ENCODE measurements at places on chromosomes 16 and 17.
A peak's percentile ranks its signal among the peaks of the same experiment; 100 is the strongest.

GRCh38 chr16:25157271-25157875 lies 45.8 kb downstream of the LCMT1 start:
- no peak for DNase-seq

DNA sequence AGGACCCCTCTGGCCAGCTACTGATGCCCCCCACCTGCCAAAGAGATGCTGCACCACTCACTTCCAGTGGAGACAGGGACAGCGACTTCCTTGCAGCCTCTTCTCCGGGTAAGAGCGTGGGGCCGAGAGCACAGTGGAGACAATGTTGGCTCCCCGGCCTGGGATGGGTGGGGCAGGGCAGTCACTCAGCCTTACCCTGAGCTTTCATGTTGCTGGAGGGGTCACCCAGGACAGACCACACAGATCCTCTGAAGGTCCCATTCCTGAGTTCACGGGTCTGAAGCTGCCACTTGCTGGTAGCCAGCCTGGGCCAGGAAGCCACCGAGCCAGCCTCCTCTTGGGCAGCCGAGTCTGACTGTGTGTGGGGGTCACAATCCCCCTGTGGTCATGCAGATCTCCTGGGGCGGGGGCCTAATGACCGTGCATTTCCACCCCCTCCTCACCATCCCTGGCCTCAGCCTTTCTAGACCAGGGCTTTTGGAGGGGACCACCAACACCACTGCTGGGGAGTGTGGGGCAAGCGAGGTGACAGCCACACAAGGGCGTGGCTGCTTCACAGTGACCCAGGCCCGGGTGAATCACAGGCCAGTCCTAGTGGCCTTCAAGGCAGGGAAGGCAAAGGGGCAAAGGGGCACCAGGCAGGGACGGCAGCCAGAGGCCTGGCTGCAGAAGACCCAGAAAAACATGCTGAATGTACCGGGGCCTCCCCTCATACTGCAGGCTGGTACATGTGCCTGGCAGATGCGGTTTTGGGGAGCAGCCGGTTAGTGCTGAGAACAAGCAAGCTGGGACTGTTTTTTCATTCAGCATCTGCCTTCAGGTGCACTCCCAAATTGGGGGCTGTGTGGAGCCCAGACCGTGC lies 10.4 kb downstream of the TAF1C start:
- DNase-seq, result no peak

DNA sequence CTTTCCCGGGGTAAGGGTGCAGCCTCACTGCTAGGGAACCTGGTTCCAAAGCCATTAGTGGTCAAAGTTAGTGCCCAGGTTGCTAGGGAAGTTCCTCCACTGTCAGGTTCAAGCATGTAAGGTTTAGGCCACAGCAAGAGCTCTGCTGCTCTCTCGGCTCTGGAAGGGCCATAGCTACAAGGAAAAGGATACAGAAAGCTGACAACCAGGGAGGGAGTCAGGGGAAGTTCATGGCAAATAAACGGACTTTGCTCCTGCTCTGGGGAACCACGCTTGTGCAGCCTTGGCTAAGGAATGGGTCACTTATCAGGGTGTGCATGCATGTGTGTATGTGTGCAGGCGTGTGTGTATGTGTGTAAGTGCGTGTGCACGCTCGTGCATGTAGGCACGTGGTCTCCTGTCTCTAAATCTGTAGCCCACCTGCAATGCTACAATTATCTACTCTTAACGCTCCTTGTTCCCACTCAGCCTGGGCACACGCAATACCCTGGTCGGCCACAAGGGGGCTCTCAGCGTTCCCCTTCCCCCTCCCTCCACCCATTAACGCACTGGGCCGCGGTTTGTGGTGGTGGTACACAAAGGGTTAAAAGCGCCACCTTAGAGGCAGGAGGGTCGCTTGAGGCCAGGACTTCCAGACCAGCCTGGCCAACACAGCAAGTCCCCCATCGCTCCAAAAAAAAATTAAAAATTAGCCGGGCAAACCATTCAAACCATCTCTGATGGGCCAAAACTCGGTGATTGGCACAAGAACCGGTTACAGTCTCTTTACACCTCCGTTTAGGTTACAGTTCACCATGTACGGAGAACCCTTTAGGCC lies 48.4 kb upstream of the KDM8 start:
- peak; percentile 75 for DNase-seq

- no peak for DNase-seq
These were observed 3.3 kb downstream of the SULT1A1 start for GRCh38 chr16:28606291-28607115.

DNA sequence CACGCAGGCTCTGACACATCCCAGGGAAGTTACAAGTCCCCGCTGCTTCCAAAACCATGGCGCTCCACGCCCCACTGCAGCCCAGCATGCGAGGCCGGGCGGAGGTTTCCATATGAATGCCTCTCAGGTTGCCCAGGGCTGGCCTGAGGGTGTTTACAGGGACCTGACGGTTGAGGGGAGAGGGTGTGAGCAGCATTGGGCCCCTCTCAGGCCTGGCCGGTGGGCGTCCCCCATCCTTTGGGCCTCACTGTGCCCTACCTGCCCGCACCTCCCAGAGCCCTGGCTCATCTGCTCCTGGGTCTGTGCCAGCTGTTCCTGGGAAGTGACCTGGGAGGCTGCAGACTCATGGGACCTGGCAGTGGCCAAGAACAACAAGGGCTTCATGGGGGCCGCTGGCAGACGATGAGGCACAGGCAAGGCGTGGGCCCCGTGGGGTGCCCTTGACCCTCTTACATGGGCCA lies 173.5 kb downstream of the C16orf95 start:
- DNase-seq, result no peak

DNA sequence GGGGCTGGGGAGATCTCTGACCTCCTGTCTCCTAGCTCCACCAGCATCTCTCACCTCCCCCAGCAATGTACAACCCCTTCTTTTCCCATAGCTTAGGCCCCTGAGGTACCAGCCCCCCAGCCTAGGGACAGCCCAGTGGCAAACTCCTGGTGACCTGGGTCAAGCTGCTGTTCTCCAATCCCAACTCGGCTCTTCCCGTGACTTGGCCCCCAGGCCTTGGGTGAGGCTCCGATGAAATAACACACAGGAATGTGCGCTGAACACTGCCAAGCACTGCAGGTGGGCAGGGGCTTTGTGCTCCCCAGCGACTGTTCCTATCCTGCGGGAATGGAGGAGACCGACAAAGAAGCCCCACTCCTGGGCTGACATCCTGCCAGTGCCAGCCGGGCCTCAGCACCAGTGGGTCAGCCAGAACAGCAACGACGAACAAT lies 63.7 kb upstream of the AMZ2 start:
- no peak for DNase-seq

DNA sequence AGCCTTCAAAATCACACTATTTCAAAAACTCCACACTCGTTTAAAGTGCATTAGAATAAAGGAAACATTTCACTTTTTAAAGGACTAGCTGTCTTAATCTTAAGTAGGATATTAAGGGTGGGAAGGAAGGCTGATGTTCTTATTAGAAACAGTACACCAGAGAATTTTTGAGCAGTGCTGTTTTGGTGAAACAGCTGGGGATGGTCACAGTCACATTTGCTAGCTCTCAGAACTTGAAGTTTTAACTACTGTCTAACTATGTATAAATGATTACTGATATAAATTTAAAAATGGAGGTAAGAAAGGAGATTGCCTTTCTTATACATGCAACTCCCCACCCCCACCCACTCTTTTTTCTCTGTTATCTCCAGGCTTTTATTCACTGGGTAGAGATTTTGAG lies 38.5 kb upstream of the SLC5A11 start:
- no peak for DNase-seq

DNA sequence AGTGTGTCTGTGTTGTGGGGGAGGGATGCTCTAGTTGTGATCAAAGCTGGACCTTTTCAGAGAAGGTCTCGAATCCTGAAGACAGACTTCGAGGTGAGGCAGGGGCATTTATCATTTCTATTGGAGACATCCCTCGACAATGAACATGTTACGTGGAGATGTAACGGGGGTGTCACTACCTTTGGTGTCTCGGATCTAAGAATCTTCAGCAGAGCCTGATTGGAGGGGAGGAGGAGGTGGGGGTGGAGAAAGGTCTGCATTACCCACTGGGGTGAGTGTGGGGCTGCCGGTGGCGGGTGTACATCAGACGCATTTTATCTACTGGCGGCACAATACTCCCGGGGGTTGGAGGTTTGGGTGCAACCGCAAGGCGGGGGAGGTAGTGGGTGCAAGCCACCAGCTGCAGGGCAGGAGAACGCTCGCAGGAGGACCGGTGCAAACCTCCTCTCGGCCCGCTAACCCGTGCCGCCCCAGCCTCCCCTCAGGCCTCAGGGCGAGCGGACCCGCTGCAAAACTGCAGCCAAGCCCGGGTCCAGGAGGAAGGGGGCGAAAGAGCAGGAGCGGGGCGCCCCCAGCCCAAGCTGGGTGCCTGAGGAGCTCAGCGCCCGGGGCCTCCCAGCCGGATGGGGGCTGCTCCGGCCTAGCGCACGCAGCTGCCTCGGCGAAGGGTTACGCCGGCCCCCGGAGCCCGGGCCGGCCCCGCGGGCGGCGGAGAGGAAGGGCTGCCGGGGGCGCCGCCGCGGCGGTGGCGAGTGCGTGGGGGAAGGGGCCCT lies 735 bp downstream of the ZNF652 start:
- peak; percentile 40 for DNase-seq

DNA sequence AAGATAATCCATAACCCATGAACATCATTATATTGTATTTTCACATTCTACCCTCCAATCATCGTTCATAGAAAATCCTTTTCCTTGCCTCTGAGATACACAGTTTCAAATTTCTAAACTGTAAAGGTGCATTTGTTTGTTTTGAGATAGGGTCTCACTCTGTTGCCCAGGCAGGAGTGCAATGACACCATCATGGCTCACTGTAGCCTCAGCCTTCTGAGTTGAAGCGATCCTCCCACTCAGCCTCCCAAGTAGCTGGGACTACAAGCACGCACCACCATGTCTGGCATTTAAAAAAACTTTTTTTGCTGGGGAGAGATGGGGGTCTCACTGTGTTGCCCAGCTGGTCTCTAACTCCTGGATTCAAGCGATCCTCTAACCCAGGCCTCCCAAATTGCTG lies 58.1 kb upstream of the TOB1 start:
- no peak for DNase-seq

GRCh38 chr16:68488554-68488953 lies 40.2 kb upstream of the SMPD3 start:
- no peak for DNase-seq

- peak; percentile 45 for DNase-seq
These were observed 31.0 kb downstream of the HASPIN start for GRCh38 chr17:3754458-3755334.

DNA sequence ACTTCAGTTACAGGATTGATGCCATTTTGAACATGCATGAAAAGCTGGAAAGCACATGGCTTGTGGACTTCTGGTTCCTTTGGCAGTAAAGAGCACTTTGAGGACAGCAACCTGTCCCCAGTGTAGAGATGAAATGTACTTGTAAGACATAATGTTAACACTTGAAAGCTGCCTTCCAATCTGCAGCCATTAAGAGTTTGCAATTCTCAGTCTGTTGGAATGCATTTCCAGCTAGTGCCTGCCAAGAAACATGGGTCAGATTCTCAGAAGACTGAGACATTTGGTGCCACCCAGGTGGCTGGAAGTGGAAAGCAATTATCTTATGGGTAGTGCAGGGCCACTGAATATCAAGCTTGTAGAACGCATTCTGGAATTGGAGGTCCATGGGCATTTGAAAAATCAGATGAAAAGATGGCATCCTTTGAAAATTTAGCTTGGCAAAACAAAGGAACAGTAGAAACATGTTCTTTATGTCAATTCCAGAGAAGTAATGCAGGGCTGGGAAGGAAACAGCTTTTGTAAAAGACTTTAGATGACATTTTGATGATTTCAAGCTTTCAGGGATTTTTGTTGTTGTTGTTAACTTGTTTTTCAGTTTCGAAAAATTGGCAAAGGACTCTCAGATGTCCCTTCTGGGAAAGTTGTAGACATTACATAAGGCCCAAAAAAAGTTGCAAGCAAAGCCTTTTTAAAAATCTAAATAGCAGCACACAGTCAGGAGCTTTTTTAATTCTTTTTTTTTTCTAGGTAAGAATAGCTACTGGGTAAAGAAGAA lies 147.0 kb downstream of the ABCA8 start:
- DNase-seq, result no peak

GRCh38 chr17:51869387-51869786 lies 289.1 kb downstream of the CA10 start:
- DNase-seq, result no peak

- DNase-seq, result no peak
These were observed 23.0 kb upstream of the RNF135 start for GRCh38 chr17:30947796-30948195.

GRCh38 chr17:78131172-78132083 lies 857 bp downstream of the TMC8 start:
- DNase-seq, result no peak

- DNase-seq, result no peak
These were observed 54.3 kb downstream of the N4BP1 start for GRCh38 chr16:48555597-48556242.

DNA sequence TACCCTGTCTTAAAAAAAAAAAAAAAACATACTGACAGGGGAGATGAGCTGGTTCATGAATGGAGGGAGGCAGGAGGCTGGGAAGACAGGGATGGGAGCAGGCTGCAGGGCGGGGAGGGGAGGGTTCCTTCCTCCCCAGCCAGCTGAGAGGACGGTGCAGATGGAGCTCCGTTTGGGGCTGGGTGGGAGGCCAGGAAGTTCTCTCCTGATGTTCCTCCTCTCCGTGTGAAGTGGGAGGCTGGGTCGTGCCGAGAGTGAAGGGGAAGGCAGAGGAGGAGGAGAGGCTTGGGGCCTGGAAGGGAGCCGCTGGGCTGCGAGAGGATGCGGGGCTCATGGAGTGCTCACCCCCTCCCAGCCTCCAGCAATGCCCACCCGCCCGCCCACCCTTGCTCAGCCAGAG lies 21.3 kb downstream of the SBK1 start:
- no peak for DNase-seq

- DNase-seq, result no peak
These were observed 32.2 kb downstream of the CHP2 start for GRCh38 chr16:23786964-23787561.

GRCh38 chr17:17940441-17940911 lies 31.7 kb downstream of the TOM1L2 start:
- DNase-seq, result no peak

- DNase-seq, result no peak
These were observed 940.5 kb downstream of the CDH11 start for GRCh38 chr16:64181271-64181925.

GRCh38 chr16:30372038-30372712 lies 1.9 kb upstream of the TBC1D10B start:
- DNase-seq, result no peak

- no peak for DNase-seq
These were observed 38.2 kb downstream of the PRPSAP2 start for GRCh38 chr17:18896146-18896545.

DNA sequence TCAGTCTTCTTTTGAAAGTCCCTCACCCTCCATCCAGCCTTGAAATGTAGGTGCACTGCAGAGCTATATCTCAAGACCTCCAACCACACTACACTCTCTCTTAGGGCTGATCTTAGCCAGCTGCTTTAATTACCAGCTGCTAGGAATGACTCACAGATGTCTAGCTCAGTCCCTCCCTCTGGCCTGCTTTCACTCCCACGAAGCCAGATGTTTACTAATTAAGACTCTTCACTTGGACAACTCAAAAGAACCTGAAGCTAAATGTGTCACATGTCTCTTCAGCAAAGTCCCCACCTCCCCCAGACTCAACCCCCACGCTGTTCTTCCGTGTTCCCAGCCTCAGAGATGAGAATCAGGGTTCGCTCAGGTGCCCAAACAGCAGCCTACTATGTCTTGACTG lies 2.6 kb downstream of the GTF3C1 start:
- no peak for DNase-seq
